NCI-H510A (cell line): ENCODE measurements at places on chromosomes 7 and 10.

DNA sequence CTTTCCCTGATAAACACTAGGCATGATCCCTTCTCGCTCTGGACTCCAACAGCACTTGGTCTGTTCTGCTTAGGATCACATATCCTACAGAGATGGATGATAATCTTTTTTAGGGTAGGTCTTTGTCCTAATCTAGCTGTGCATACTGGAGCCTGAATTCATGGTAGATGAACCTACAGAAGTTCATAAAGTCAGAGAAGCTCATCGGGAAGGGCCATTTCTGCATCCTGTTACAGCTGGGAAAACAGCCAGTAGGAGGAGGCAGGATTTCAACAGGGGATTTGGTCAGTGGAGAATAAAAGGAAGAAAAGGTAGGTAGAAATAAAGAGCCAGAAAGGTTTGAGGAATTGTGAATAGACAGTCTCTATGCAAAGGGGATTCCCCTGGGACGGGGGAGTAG, 101.4 kb downstream of the ANK3 start:
- DNase-seq, result no peak

DNA sequence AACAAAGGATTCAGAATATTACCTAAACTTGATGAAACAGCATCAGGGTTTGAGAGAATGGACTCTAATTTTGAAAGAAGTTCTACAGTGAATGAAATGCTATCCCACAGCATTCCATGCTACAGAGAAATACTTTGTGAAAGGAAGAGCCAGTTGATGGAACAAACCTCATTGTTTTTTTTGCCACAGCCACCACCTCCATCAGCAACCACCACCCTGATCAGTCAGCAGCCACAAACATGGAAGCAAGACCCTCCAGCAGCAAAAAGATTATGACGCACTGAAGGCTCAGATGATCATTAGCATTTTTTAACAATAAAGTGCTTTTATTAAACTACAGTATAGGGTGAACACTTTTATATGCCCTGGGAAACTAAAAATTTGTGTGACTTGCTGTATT, 98.7 kb downstream of the LRRC4 start:
- DNase-seq, result no peak

GRCh38 chr10:528173-529165, 161.0 kb downstream of the DIP2C start:
- DNase-seq, result no peak

- DNase-seq, result no peak
Observed at GRCh38 chr7:69429911-69430383, 168.3 kb upstream of the AUTS2 start.

- no peak for DNase-seq
Observed at GRCh38 chr10:19911886-19912285, 95.7 kb downstream of the PLXDC2 start.

- no peak for DNase-seq
Observed at GRCh38 chr10:107747851-107748250, 583.3 kb upstream of the SORCS1 start.

- DNase-seq, result no peak
Observed at GRCh38 chr7:143221286-143221685, 551 bp upstream of the TAS2R40 start.

GRCh38 chr7:69335331-69335730, 262.9 kb upstream of the AUTS2 start:
- no peak for DNase-seq

- no peak for DNase-seq
Observed at GRCh38 chr7:153858355-153858754, 193.8 kb upstream of the DPP6 start.

- DNase-seq, result no peak
Observed at GRCh38 chr7:29243910-29244655, 49.5 kb downstream of the CHN2 start.

DNA sequence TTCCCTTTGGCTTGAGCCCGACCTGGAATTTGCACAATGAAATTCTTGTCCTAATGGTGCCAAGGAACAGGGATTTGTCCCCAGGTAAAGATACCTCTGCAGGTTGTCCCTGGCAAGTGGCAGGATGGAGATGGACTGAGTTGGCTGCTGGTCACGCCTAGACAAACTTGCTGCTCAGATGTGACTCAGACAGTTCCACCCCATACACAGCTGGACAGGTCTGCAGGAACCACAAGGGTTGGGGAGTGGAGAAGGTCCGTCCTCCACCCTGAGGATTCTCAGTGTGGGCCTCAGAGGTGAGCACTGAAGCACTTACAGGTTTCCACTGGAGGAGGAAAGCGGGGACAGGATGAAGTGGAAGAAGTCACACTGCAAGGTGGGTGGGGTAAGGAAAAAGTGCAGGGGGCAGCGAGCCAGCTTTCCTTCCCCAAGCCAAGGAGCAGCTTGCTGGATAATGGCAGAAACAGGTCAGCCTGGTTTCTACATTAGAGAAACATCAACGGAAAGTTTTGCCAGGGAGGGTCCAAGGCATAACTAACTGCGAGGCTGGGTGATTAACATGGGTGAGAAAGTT, 20.5 kb downstream of the ITPRIP start:
- no peak for DNase-seq

DNA sequence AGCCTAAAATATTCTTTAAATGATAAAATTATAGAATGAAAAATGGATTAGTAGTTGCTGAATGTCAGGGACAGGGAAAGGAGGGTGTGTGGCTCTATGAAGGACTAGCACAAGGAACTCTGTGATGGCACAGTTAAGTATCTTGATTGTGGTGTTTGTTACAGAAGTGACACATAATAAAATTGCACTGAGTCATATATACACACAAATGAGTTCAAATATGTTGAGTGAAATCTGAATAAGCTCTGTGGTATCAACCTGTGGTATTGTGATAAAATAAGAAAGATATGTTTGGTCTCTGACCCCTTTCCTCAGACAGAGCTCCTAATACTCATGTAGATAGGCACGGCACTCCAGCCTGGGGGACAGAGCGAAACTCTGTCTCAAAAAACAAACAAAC, 181.5 kb upstream of the TRIM24 start:
- no peak for DNase-seq

DNA sequence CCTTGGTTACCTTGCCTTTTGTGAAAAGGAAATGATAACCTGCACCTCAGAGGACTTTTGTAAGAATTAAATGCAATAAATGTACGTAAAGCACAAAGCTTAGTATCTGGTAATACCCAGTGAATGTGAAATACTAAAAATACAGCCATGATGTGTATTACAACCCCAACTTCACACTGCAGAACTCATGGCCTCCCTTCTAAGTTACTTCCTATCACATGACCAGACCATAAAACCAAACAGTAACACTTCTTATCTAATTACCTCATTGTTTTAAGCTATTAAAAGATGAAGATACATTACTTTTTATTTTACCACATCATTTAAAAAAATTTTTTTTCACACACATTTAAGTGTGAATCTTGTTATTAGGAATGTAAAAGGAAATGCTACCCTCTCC, 29.0 kb downstream of the VPS41 start:
- DNase-seq, result no peak

GRCh38 chr10:111267673-111268072, 190.8 kb downstream of the ADRA2A start:
- no peak for DNase-seq

DNA sequence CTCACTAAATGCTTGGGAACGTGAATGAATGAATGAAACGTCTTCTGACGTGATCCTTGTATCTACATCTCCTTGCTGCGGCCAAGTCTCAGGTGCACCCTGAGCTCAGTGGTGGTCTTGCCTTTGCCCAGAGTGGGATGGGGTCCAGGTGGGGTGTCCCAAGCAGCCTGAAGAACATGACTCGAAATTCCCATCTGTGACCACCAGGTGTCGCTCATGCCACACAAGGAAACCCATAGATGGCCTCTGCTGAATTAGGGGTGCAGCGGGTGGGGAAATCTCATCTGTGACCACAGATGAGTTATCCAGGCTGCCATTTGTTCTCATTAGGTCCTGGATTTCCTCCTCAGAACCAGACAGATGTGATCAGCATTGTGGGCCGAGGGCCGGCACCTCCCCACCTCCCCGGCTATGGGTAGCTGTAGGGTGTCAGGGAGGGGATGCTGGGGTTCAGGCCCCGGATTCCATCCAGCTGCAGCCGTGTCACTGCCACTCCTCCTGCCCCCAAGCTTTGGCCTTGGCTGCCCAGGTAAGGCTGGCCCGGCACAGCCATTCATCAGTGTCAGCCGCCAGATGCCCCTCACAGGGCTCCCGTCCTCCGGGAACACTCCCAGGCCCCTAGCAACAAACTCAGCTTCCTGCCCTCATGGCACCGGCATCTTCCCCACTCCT, 21.0 kb upstream of the GNA12 start:
- no peak for DNase-seq

DNA sequence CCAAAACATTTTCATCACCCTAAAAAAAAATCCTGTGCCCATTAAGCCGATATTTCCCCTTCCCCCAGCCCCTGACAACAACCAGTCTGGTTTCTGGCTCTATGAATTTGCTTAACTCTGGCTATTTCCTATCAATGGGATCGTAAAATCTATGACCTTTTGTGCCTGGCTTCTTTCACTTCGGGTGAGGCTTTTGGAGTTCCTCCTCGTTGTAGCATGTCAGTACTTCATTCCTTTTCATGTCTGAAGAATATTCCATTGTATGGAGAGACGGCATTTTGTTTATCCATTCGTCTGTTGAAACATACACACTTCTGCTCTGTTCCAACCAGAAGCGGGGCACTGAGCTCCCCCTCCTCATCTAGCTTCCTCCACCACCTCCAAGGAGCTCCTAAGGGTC, 29.5 kb downstream of the TACC2 start:
- DNase-seq, result no peak

GRCh38 chr7:136953386-136953785, 84.9 kb downstream of the CHRM2 start:
- no peak for DNase-seq

- no peak for DNase-seq
Observed at GRCh38 chr7:39688611-39689480, 65.5 kb downstream of the RALA start.

GRCh38 chr7:30888747-30889146, 22.9 kb upstream of the AQP1 start:
- DNase-seq, result no peak

DNA sequence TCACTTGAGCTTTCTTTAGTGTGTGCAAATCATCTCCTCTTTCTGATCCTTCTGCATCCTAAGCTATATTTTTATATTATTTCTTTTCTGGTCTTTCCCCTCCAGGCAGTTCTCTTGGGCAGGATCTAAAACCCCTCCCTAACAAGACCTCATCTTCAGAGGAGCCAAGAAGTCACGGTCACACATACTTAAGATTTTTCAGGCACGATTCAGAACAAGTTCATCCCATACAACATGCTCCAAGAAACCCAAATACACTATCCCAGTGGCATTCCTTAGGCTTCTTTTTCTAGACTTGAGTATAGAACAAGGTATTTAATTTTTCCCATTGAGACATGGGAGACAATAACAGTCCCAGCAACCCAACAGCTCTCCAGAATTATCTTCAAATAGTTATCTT, 1251.5 kb downstream of the DNAJB9 start:
- DNase-seq, result no peak

DNA sequence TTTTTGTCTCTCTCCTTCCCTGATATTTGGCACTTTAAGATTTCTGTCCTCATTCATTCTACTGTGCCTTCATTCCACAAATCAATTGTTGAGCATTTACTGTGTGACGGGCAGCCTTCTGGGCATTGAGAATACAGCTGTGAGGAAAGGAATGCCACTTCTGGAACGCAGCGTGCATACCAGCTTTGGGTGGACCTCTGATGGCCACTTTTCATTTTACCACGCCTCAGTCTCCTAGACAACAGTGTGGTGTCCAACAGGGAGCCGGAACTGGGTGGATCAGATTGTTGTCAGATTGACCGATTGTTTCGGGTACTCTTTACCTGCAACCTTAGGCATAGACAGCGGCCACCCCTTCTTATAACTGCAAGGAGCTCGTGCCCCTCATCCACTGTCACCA, 222.7 kb upstream of the DPP6 start:
- no peak for DNase-seq
